Renal pelvis (tissue), 12 donors: ENCODE measurements at places on chromosomes 13 and 19. TPM values are rescaled to one million over a fixed set of nuclear protein-coding genes. Genes with fewer than 3 reads are reported as not detected.

The ZNF99 gene
- polyA plus RNA-seq: 0.31 TPM

The CEACAM8 gene
- polyA plus RNA-seq: 0.13 TPM

The PCDH9 gene
- polyA plus RNA-seq: 13.7 TPM

The SYT3 gene
- 1.2 TPM for polyA plus RNA-seq

The KBTBD7 gene
- 19.4 TPM for polyA plus RNA-seq

The KLK14 gene
- polyA plus RNA-seq: 0.32 TPM

The SNRPD2 gene
- 352 TPM for polyA plus RNA-seq

The NLRP5 gene
- not detected for polyA plus RNA-seq

The POLR2E gene
- polyA plus RNA-seq: 165 TPM

The RNF225 gene
- not detected for polyA plus RNA-seq

The SGCG gene
- 4.3 TPM for polyA plus RNA-seq

The C19orf85 gene
- not detected for polyA plus RNA-seq

The CBLC gene
- 6.6 TPM for polyA plus RNA-seq

The TMTC4 gene
- polyA plus RNA-seq: 35.0 TPM

The SRRM5 gene
- 2.5 TPM for polyA plus RNA-seq

The LCP1 gene
- 8.9 TPM for polyA plus RNA-seq

The GFY gene
- not detected for polyA plus RNA-seq

The HSPB6 gene
- polyA plus RNA-seq: 34.1 TPM

The SLC10A2 gene
- polyA plus RNA-seq: 0.46 TPM

The CEACAM3 gene
- not detected for polyA plus RNA-seq

The MAP1S gene
- 50.9 TPM for polyA plus RNA-seq

The CACNA1A gene
- 2.1 TPM for polyA plus RNA-seq

The ZNF414 gene
- polyA plus RNA-seq: 26.9 TPM

The SCGB2B2 gene
- 1.7 TPM for polyA plus RNA-seq

The KLK15 gene
- polyA plus RNA-seq: not detected

The ZNF296 gene
- polyA plus RNA-seq: 2.4 TPM

The MYO1F gene
- 12.7 TPM for polyA plus RNA-seq

The EXOC3L2 gene
- 11.0 TPM for polyA plus RNA-seq

The OXGR1 gene
- 5.3 TPM for polyA plus RNA-seq

The EVI5L gene
- 17.1 TPM for polyA plus RNA-seq

The KIR3DL1 gene
- polyA plus RNA-seq: not detected

The ZNF492 gene
- polyA plus RNA-seq: 2.7 TPM

The SCN1B gene
- 1.5 TPM for polyA plus RNA-seq

The IL17D gene
- 8.4 TPM for polyA plus RNA-seq

The ZNF468 gene
- 31.6 TPM for polyA plus RNA-seq

The ZNF543 gene
- 7.4 TPM for polyA plus RNA-seq

The KLF1 gene
- polyA plus RNA-seq: 0.46 TPM

The RAB4B gene
- 9.8 TPM for polyA plus RNA-seq

The PNMA8A gene
- polyA plus RNA-seq: 62.7 TPM

The PLPP2 gene
- polyA plus RNA-seq: 4.1 TPM

The FFAR2 gene
- polyA plus RNA-seq: 0.19 TPM

The IQCN gene
- polyA plus RNA-seq: 6.5 TPM

The MBD3L2 gene
- not detected for polyA plus RNA-seq

The SERPINE3 gene
- 1.4 TPM for polyA plus RNA-seq

The ANGPTL8 gene
- 0.74 TPM for polyA plus RNA-seq

The LPAR6 gene
- 37.7 TPM for polyA plus RNA-seq

The ZSCAN4 gene
- not detected for polyA plus RNA-seq

The DNAAF3 gene
- 11.7 TPM for polyA plus RNA-seq

The CGB1 gene
- not detected for polyA plus RNA-seq

The TTC9B gene
- polyA plus RNA-seq: not detected

The KCTD15 gene
- 68.6 TPM for polyA plus RNA-seq
